ENCODE measurements at places on chromosomes 1 and 21. TPM values are rescaled to one million over a fixed set of nuclear protein-coding genes. Genes with fewer than 3 reads are reported as not detected.
A peak's percentile ranks its signal among the peaks of the same experiment; 100 is the strongest.

MPL gene
- not detected for total RNA-seq

ARMH1 gene
- 3.3 TPM for total RNA-seq

LZIC gene
- 10.7 TPM for total RNA-seq

GRCh38 chr1:70586046-70586445 lies 175.0 kb downstream of the CTH start:
- DNase-seq, result no peak

DNA sequence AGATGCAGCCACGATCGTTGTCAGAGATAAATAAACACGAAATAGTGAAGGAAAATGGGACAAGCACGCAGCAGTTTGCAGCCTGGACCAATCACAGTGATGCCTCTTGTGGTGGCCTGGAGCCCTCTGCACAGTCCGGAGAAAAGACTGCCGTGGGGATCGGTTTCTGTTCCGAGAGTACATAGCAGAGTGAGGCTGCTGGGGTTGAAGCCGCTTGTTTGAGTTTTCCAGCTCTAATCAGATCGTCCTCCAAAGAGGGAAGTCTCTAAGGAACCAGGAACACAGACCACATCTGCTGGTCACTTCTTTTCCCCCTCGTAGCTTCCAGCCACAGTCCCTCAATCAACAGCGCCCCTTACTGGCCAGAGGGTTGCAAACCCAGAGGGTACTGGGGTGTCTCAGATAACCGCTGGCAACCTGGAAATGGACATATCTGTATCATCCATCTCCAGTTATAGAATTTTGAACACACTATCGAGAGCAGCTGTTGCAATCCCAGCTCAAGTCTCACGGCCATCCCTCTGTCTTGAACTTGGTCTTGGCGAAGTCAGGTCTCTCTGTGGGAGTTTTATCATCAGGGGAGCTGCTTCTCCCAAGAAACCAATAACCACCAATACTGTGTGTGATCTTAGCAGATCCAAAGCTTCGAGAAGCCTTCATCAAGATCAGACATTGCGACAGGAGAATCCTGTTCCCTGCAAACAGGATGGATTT lies 57.4 kb downstream of the OLIG1 start:
- DNase-seq, result peak; percentile 49

- DNase-seq, result no peak
These were observed 458.3 kb upstream of the ADAMTS5 start for GRCh38 chr21:27425172-27425571.
